ENCODE measurements at places on chromosomes 5 and 9. TPM values are rescaled to one million over a fixed set of nuclear protein-coding genes. Genes with fewer than 3 reads are reported as not detected.

DNA sequence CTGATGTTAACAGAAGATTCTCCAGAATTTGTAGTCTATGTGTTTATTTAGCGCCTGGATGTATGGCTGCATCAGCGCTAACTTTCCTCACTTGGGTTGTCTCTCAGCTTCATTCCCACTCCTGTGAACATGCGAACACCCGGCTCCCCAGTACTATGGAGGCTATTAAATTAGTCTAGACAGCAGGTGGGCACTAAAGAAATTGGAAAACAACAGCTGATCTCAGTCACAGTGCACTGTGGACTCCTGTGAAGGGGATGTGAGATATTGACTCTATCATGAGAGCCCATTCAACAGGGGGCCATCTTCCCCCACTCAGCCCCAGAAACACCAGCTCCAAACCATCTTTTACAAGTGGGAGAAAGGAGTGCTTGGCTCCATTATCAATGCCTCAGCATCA lies 471.0 kb downstream of the KDM4C start:
- DNase-seq: no peak
- H3K4me3 ChIP-seq: no peak overlapping the region
- H3K27ac ChIP-seq: no peak overlapping the region
- H3K36me3 ChIP-seq: no peaks in the 10 kb centered on the region

- no peaks in the 10 kb centered on the region for H3K4me1 ChIP-seq
- H3K36me3 ChIP-seq: no peaks in the 10 kb centered on the region
- no peaks in the 10 kb centered on the region for H3K27me3 ChIP-seq
- no peak overlapping the region for H3K4me3 ChIP-seq
- no peak overlapping the region for H3K27ac ChIP-seq
Observed at GRCh38 chr5:153630546-153630945, 140.1 kb downstream of the GRIA1 start.

DNA sequence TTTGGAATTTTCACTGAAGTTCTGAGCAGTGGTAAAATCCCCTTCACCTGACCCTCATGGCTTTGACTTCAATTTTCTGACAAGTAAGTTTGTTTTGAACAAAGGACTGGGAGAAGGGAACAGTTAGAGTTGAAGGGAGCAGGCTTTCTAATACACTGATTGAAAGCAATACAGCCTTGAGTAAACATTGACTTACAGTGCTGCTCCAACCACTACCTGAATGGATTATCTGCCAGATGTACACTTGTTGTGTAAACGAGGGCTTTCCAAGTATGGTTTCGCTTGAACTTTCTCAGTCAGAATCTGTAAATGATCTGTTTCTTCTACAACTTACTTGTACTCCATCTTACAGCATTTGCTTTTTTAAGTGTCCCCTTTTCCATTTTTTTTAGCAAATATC lies 1414.9 kb upstream of the NUDT12 start:
- H3K36me3 ChIP-seq: no peaks in the 10 kb centered on the region
- no peak overlapping the region for H3K4me3 ChIP-seq
- no peaks in the 10 kb centered on the region for H3K4me1 ChIP-seq

DNA sequence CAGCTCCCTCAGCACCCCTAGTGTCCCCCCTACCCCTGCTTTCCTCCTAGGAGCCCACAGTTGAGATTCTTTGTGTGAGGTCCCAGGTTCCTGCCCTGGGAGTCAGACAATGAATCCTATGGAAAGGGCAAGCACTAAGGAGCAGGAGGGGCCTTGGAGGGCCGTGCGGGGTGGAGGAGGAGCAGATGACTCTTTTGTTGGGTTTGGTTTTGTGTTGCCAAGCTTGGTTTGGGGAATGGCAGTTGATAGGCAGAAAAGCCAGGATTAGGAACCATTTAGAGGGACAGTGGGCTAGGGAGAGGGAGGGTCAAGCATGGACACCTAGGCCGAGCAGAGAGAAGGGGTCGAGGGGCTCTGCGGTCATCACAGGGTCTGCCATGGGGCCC lies 61.6 kb upstream of the SPTLC1 start:
- no peak overlapping the region for H3K27ac ChIP-seq
- H3K27me3 ChIP-seq: no peaks in the 10 kb centered on the region
- DNase-seq: no peak
- H3K4me1 ChIP-seq: no peaks in the 10 kb centered on the region
- no peaks in the 10 kb centered on the region for H3K36me3 ChIP-seq

DNA sequence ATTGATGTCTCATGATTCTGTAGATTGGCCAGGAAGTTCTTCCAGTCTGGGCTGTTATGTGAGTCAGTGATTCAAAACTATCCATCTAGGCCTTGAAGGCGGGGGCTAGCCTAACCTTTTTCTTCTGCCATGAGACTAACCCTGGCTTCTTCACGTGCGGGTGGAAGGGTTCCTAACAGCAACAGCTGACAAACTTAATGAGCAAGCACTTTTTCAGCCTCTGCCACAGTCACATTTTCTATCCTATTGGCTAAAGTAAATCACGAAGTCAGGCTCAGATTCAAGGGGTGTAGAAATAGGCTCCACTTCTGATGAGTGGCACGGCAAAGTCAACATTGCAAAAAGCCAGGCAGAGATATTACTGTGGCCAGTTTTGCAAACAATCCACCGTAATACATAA lies 68.4 kb downstream of the STK32A start:
- no peak overlapping the region for H3K4me3 ChIP-seq
- H3K27ac ChIP-seq: no peak overlapping the region
- no peaks in the 10 kb centered on the region for H3K27me3 ChIP-seq
- H3K36me3 ChIP-seq: no peaks in the 10 kb centered on the region
- no peaks in the 10 kb centered on the region for H3K4me1 ChIP-seq
- no peak for DNase-seq

DNA sequence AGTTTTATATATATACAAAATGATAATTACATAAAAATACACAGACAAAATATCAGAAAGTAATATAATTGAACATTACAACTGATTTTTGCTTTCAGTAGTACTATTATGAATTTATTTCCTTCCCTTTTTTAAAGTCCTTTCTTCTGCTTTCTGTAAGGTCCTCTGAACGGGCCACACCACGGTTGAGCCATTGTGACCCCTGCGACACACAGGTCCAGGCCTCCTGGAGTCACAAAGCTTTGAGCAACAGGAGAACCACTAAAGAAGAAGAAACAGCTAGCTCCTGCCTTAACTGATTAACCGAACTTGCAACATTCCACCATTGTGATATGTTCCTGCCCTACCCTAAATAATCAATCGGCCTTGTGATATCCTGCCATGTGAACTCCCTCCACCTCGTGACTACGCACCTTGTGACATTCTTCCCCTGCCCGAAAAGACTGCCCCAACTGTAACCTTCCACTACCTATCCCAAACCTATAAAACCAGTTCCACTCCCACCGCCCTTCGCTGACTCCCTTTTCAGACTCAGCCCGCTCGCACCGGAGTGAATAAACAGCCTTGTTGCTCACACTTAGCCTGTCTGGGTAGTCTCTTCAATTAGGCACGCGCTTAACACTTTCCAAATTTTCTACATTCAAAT lies 375.0 kb upstream of the RFX3 start:
- no peaks in the 10 kb centered on the region for H3K36me3 ChIP-seq
- no peak for DNase-seq
- no peak overlapping the region for H3K4me3 ChIP-seq
- H3K27me3 ChIP-seq: no peaks in the 10 kb centered on the region
- H3K27ac ChIP-seq: no peak overlapping the region
- H3K4me1 ChIP-seq: no peaks in the 10 kb centered on the region

DNA sequence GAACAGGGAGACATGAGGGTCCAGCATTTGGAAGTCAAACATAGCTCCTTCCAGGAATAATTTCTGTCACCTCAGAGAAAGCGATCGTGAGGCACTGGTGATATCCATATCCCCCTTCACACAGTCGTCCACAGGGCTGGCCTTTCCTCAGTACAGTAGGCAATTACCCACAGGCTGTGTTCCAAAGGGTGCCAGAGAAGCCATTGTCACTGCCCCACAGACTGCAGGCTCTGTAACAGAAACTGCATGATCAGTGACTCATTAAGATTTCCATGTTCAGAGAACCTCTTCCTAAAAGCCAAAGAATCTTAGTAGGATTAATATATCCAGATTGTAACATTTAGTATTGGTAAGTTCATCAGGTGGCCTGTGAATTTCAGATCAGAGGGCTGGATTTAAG lies 127.6 kb downstream of the RPS23 start:
- no peak for DNase-seq
- H3K27ac ChIP-seq: no peak overlapping the region
- no peaks in the 10 kb centered on the region for H3K36me3 ChIP-seq
- H3K27me3 ChIP-seq: no peaks in the 10 kb centered on the region
- no peaks in the 10 kb centered on the region for H3K4me1 ChIP-seq
- no peak overlapping the region for H3K4me3 ChIP-seq

DNA sequence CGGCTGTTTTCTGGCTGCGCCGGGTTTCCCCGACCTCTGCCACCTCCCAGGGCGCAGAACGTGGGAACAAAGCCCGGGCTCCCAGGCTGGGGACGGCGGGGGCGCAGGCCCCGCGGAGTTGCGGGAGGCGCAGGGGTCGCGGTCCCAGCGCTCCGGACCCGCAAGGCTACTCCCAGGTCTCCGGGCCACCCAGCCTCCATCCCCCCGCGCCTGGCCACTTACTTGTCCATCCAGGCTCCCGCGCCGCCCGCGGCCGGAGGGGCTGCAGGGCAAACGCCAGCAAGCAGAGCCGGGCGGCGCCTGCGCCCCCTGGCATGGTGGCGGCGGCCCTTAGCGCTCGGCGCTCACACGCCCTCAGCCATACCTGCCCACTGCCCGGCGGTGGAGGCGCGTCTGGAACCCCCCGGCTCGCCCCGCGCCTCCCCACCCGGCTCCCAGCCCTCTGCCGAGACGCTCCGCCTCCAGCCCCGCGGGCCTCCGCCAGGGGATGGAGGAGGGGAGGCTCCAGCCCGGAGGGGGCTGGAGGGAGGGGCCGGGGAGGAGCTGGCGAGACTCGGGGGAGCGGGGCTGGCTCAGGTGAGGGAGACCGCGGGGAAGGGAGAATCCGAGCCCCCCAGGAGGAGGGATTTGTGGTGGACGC lies at the start of gene ADAM19:
Gene ADAM19 (minus strand): TSS at position 395 of the 640 bp plus-strand sequence. CDS start 79 bp downstream, at position 316.
- H3K27ac ChIP-seq: peak within 1 kb of the TSS; percentile 43
- no peaks in the 10 kb centered on the region for H3K36me3 ChIP-seq
- peaks cover 19% of the 10 kb centered on the region for H3K4me1 ChIP-seq
- H3K4me3 ChIP-seq: peak within 1 kb of the TSS; percentile 16
- peak; percentile 21 for DNase-seq

- H3K4me1 ChIP-seq: no peaks in the 10 kb centered on the region
- DNase-seq: no peak
- no peaks in the 10 kb centered on the region for H3K36me3 ChIP-seq
- no peak overlapping the region for H3K4me3 ChIP-seq
Observed at GRCh38 chr5:116469631-116470030, 105.0 kb downstream of the SEMA6A start.

DNA sequence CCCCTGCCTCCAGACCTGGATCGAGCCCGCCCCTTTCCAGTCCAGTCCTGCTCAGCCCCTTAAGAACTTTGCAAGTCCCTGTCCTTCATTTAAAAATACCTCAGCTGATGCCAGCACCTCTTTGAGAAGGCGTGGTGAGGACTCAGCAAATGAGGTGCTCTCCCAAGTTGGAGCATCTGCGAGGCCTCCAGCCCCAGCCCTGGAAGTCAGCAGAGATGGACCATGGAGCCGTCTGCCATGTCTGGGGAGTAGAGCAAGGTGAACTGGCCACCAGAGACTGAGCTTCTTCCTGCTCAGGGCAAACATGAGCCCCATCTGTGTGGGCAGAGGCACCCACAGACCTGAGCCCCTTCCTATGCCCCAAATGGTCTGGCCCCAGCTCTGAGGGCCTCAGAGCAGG lies 71.5 kb downstream of the UBE2QL1 start:
- no peaks in the 10 kb centered on the region for H3K27me3 ChIP-seq
- no peak for DNase-seq
- no peaks in the 10 kb centered on the region for H3K4me1 ChIP-seq

Gene SPOCK1
- 30.6 TPM for total RNA-seq

Gene LVRN
- 2.0 TPM for total RNA-seq

Gene CCIN
- total RNA-seq: not detected

Gene TMEM252
- not detected for total RNA-seq

Gene AGXT2
- not detected for total RNA-seq

Gene GNAQ
- total RNA-seq: 22.1 TPM

Gene CDH9
- total RNA-seq: not detected

Gene RNF145
- total RNA-seq: 19.5 TPM
